ENCODE measurements at places on chromosomes 16 and 17. TPM values are rescaled to one million over a fixed set of nuclear protein-coding genes. Genes with fewer than 3 reads are reported as not detected.

TPPP3 gene
- 1.0 TPM for total RNA-seq

DUXB gene
- total RNA-seq: not detected

GAST gene
- not detected for total RNA-seq

KRTAP4-5 gene
- not detected for total RNA-seq

MLYCD gene
- total RNA-seq: 5.1 TPM

SERPINF2 gene
- total RNA-seq: 0.33 TPM

TAT gene
- not detected for total RNA-seq

PRAC2 gene
- not detected for total RNA-seq

EXOC3L1 gene
- total RNA-seq: not detected

ZNF750 gene
- total RNA-seq: under 0.01 TPM
